ENCODE measurements at places on chromosomes 7 and 10. TPM values are rescaled to one million over a fixed set of nuclear protein-coding genes. Genes with fewer than 3 reads are reported as not detected.

GRCh38 chr7:143492799-143493739, 15.4 kb downstream of the TAS2R41 start:
- DNase-seq: no peak

GRCh38 chr7:157018997-157019608, 8.6 kb upstream of the MNX1 start:
- peak; percentile 74 for DNase-seq

- DNase-seq: no peak
These were observed 23.5 kb upstream of the GPR146 start for GRCh38 chr7:1020849-1021251.

- no peak for DNase-seq
These were observed 212.9 kb downstream of the TCF7L2 start for GRCh38 chr10:113162960-113163359.

Gene TMEM130
- total RNA-seq: 10.2 TPM

GRCh38 chr7:64429232-64429631, 115.5 kb downstream of the ZNF736 start:
- no peak for DNase-seq

- no peak for DNase-seq
These were observed 7.2 kb upstream of the SPAM1 start for GRCh38 chr7:123917878-123918277.

GRCh38 chr7:155190688-155191087, 107.0 kb upstream of the INSIG1 start:
- DNase-seq: peak; percentile 69

DNA sequence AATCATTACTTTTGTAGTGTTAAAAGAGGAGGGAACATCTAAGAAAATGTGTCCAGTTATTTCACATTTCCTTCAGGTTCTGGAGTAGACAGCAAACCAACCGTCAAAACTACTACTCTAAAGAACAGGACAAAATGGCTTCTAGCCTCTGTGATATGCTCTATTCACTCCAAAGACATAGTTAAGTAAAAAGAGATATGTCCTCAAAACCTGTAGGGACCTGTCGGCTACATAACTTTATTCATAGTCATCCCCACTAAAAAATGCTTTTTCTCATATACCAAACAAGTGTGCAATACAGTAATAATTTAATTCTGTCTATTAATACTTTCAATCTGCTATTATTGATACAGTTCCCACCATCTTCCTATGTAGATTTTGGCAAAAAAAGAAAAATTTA, 642.8 kb upstream of the LRRTM3 start:
- no peak for DNase-seq

Gene TEX47
- not detected for total RNA-seq

Gene WEE2
- total RNA-seq: not detected

DNA sequence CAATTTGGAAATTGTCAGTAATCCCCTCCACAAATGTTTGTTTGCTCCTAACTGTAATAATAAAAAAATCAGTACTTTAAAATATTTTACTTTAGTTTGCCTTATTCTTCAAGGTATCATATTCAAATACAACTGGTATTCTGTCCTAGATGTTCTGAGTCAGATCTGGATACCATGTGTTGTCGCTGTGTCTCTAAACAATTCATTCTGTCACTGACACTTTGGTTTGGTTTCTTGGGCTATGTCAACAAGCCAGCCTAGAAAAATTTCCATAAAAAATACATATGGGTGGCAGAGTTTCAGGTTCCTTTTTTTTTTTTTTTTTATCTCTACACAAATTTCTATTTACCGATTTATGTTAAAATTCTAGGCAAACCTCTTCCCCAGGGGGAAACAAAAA, 33.2 kb upstream of the SEMA3D start:
- no peak for DNase-seq

DNA sequence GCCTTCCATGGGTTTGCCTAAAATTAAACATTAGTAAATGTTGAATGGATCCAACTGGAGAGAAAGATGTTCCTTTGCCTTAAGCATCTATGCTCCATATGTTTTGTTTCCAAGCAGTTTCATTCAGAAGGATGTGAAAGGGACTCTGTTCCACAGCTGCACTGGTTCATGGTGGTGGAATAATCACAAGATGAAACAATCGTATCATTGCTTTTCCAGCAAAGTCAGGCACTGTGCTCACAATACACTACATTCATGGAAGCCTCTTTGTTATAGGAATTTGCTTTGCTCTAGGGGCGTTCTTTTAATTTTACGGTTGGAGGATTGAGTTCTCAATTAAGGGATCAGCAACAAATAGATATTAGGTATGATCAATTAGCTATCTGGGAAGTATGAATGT, 33.8 kb downstream of the RAMP3 start:
- no peak for DNase-seq

- no peak for DNase-seq
These were observed 3.1 kb downstream of the HPS6 start for GRCh38 chr10:102068216-102068615.

- no peak for DNase-seq
These were observed 215.5 kb downstream of the LRRTM3 start for GRCh38 chr10:67141300-67141699.

DNA sequence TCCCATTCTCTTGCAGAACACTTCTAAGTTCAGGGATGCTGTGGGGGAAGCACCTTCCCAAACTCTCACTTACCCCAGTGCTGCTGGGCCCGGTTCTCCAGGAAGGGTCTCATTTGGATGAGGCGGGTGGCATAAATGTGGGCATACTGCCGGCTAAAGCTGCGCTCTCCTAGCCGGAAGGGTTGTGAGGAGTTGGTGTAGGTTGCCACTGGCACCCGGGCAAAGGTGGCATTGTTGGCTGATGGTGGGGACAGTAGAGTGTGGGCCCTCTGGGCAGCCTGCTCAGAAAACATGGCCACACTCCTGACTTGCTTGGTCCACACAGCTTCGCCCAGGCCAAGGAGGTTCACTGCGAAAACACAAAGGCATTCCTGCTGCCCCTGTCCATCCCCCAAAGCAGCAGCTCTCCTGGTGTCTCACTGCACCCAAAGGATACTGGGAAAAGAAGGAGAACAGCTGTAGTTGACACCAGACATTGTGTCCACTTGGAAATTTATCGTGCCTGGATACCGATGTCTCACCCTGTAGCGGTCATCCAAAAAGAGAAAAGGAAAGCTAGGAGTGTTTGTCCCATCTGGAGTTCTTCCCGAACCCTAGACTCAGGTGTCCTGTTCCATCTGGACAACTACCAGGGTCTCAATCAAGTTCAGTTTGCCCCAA, 1.5 kb downstream of the POLD2 start:
- DNase-seq: no peak

DNA sequence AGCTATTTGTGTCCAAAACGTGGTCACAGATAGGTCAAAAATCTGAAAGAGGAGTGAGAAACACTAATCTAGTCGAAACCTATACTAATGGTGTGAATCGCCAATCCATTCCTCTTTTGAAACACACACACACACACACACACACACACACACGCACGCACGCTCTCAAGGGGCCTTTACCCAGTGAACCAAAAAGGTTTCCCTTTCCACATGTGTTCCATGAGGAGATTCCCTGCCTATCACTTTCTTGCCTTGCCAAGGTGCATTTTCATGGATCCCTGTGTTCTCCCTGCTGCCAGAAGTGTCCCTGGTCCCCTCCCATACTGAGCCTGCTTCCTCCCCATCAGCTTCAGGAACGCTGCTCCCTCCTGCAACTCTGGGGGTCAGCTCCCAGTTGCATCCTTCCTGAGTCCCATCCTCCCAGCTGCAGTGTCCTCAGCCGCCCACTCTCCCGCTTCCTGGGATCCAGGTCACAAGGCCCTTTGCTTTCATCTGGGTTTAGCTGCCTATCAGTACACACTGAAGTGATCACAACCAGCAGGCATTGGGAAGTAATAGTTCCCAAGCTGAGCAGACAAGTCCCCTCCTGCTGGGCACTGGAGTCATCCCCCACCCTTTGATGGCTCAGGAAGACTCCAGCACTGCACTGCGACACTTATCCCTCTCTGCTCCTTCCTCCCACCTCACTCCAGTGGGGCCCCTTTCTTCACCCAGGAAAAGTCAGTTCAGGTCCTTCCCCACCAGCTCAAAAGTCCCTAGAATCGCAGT, 49.2 kb upstream of the KCNMA1 start:
- no peak for DNase-seq

Gene CCDC7
- 35.5 TPM for total RNA-seq

- DNase-seq: peak; percentile 21
These were observed 29.1 kb downstream of the GPRIN2 start for GRCh38 chr10:46527241-46527811.

DNA sequence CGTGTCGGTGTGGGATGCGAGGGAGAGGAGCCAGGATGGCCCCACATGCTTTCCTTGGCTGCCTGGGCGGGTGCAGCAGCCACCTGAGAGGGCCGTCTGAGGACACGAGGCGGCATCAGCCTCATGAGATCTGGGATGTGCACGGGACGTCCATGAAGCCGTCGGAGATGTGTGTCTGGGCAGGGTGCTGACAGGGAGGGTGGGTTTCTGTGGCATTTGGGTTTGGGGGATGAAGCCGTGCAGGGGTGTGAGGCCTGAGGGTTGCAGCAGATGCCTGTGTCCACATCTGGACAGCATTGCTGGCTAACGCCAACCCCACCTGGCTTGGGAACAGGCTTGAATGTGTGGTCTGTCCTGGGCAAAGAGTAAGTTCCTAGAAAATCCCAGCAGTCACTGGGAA, 179.5 kb downstream of the DNAJB6 start:
- peak; percentile 58 for DNase-seq

DNA sequence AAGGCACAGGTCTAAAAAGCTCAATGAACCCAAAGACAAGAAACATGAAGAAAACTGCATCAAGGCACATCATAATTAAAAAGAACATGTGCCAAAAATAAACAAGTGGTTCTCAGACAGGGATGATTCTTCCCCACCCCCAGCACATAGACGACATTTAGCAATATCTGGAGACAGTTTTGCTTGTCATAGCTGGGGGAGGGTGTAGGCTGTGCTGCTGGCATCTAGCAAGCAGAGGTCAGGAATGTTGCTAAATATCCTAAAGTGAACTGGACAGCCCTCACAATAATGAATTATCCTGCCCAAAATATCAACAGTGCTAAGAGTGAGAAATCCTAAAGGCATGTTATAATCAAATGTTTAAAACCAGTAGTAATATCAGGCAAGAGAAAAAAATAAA, 122.6 kb downstream of the MICU1 start:
- DNase-seq: peak; percentile 42

Gene CPA5
- not detected for total RNA-seq

DNA sequence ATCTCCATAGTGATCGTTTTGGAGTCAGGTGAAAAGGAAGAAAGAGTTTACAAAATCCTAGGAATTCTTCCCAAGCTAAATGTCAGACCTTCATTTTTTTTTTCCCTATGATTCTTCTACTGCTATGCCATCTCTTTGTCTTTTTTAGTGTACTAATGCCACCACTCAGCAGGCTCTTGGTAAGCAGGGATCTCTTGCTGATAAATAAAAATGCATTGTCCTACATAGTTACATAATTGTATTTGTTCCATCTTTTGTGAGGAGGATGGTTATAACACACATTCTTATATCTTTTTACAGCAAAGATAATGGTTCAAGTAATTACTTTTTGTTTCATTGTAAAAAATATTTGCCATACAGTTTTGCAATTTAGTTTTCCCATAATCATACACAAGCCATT, 36.8 kb upstream of the AFAP1L2 start:
- no peak for DNase-seq

Data from upper lobe of left lung (tissue), 6 donors.